Skin of body (tissue), 3 donors: ENCODE measurements at places on chromosomes 1 and 21. TPM values are rescaled to one million over a fixed set of nuclear protein-coding genes. Genes with fewer than 3 reads are reported as not detected.

Gene DMRTA2
- total RNA-seq = not detected

Gene TRIM67
- total RNA-seq = 0.10 TPM

Gene MTARC1
- total RNA-seq = 15.5 TPM

Gene MGST3
- total RNA-seq = 111 TPM

Gene MYBPH
- 2.1 TPM for total RNA-seq
